ENCODE measurements at places on chromosomes 12 and 14. TPM values are rescaled to one million over a fixed set of nuclear protein-coding genes. Genes with fewer than 3 reads are reported as not detected.

The BATF gene
- total RNA-seq, result not detected

The REM2 gene
- 0.09 TPM for total RNA-seq

The CYP46A1 gene
- 0.09 TPM for total RNA-seq

The C12orf54 gene
- not detected for total RNA-seq

The RHOF gene
- 6.6 TPM for total RNA-seq

The MYF5 gene
- not detected for total RNA-seq

The KCNA1 gene
- total RNA-seq, result not detected

The KLRG1 gene
- 8.9 TPM for total RNA-seq

The USP15 gene
- total RNA-seq, result 88.6 TPM

The MDGA2 gene
- not detected for total RNA-seq

The RAD9B gene
- total RNA-seq, result 0.38 TPM

The ERP27 gene
- total RNA-seq, result 0.09 TPM

The TEX22 gene
- total RNA-seq, result 0.09 TPM

The NRXN3 gene
- 3.3 TPM for total RNA-seq

The ACOT6 gene
- total RNA-seq, result not detected

The LMNTD1 gene
- 0.45 TPM for total RNA-seq

The CIROP gene
- not detected for total RNA-seq

The PAPLN gene
- total RNA-seq, result 1.5 TPM

The PRH2 gene
- total RNA-seq, result not detected

The TPPP2 gene
- total RNA-seq, result not detected

The C12orf60 gene
- 1.3 TPM for total RNA-seq

The SOX5 gene
- total RNA-seq, result 0.28 TPM

The CINP gene
- total RNA-seq, result 46.2 TPM

The ARHGEF25 gene
- 1.8 TPM for total RNA-seq

The SERPINA12 gene
- not detected for total RNA-seq

The POTEG gene
- not detected for total RNA-seq

The MPHOSPH9 gene
- 30.1 TPM for total RNA-seq

The TSHR gene
- not detected for total RNA-seq

The GARIN6 gene
- total RNA-seq, result not detected

The NOC4L gene
- 13.4 TPM for total RNA-seq

The PPP1R36 gene
- total RNA-seq, result 0.85 TPM

The NR1H4 gene
- total RNA-seq, result not detected

The MORN3 gene
- total RNA-seq, result 1.1 TPM

The CLEC9A gene
- not detected for total RNA-seq
